ENCODE measurements at places on chromosomes 7 and 10. TPM values are rescaled to one million over a fixed set of nuclear protein-coding genes. Genes with fewer than 3 reads are reported as not detected.

DNA sequence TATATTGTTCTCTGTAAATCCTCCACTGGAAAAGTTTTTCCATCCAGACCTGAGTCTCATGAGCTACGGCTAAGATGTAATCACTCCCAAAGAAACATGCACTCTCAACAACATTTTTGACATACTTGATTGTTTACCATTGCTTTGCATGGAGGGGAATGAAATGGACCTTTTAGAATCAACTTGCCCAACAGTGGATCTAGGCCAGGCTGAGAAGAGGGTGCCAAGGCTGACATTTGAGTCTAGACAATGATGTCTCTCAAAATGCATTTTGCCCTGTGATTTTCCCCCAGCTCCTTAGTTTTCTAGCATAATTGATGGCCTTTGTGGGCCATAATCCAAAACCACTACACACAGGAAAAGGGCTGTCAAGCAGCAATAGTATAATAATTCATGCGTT, 297.9 kb upstream of the KLF6 start:
- no peak for DNase-seq

- no peak for DNase-seq
Measured at GRCh38 chr10:21363731-21364104, 161.8 kb downstream of the SKIDA1 start.

The TSPAN13 gene
- 5.1 TPM for total RNA-seq

The CEP55 gene
- total RNA-seq = 1.8 TPM

The ANKRD1 gene
- 8,672 TPM for total RNA-seq

The SPDYE16 gene
- total RNA-seq = not detected

Measured in right atrium auricular region (tissue), 2 donors.